ENCODE measurements at places on chromosomes 2 and 18. TPM values are rescaled to one million over a fixed set of nuclear protein-coding genes. Genes with fewer than 3 reads are reported as not detected.

GRCh38 chr18:58288921-58289797 lies 245.1 kb downstream of the NEDD4L start:
- peaks cover 38% of the 10 kb centered on the region for H3K4me1 ChIP-seq
- no peaks in the 10 kb centered on the region for H3K27me3 ChIP-seq
- peak overlapping the region; percentile 44 for H3K27ac ChIP-seq
- no peak for DNase-seq
- H3K36me3 ChIP-seq = no peaks in the 10 kb centered on the region
- H3K4me3 ChIP-seq = 0 out of 2 replicates have a peak overlapping the region, but pooled peaks have one; percentile 9

DNA sequence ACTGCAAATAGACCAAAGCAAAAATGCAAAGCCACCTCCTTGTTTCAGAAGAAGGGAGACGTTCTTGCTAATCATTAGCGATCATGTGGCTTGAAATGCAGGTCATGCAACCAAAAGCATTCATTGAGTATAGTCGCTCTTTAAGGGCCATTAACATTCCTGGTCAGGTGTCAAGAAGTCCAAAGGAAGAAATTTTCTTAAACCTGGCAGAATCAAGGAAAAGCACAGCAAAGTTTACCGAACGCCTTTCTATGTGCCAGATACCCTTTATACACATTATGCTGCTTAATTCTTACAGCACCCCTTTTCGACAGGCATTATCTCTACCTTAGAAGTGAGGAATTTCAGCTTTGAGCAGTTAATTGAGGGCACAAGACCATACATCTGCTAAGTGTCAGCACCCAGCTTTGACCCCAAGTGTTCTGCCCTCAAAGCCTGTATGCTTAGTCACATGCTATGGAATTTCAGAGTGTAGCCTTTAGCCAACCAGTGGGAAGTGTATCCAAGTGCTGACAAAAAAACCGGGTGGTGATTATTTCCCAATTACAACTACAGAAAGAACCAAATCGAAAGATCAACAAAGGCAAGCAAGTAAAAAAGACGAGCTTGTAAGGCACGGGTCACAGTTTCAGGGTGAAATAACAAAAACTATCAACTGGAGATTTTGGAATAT lies 70.8 kb downstream of the EPHA4 start:
- DNase-seq = no peak
- H3K4me1 ChIP-seq = no peaks in the 10 kb centered on the region
- H3K27ac ChIP-seq = no peak overlapping the region
- no peaks in the 10 kb centered on the region for H3K27me3 ChIP-seq

GRCh38 chr2:14219306-14219705 lies 413.2 kb upstream of the LRATD1 start:
- no peak overlapping the region for H3K27ac ChIP-seq
- H3K4me1 ChIP-seq = no peaks in the 10 kb centered on the region
- H3K36me3 ChIP-seq = no peaks in the 10 kb centered on the region
- H3K4me3 ChIP-seq = no peak overlapping the region
- no peak for DNase-seq

- no peak for DNase-seq
- no peaks in the 10 kb centered on the region for H3K4me1 ChIP-seq
- no peaks in the 10 kb centered on the region for H3K27me3 ChIP-seq
- H3K27ac ChIP-seq = no peak overlapping the region
- H3K36me3 ChIP-seq = no peaks in the 10 kb centered on the region
- no peak overlapping the region for H3K4me3 ChIP-seq
Measured at GRCh38 chr18:58661423-58661822, 9.8 kb upstream of the MALT1 start.

The TUBA3D gene
- not detected for total RNA-seq

DNA sequence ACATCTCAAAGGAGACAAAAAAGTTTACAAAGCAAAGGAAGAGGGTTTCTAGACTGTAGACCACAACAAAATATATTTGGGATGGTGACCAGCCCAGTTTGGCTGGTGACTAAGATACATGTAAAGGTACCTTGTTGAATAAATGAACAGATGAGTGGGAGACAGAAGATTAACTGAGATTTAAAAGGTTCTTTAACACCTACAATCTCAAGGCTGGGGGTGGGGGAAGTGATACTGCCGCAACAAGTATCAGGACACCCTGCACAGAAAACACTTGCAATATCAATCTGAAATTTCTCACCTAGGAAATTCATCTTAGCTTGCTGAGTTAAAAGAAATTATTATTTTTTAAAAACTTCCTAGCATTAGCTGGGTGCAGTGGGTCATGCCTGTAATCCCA lies 8.3 kb downstream of the RNF149 start:
- no peak overlapping the region for H3K27ac ChIP-seq
- H3K27me3 ChIP-seq = no peaks in the 10 kb centered on the region
- peaks cover 2% of the 10 kb centered on the region for H3K4me1 ChIP-seq
- DNase-seq = no peak
- H3K4me3 ChIP-seq = no peak overlapping the region
- H3K36me3 ChIP-seq = no peaks in the 10 kb centered on the region

GRCh38 chr2:1192121-1192520 lies 221.1 kb upstream of the TPO start:
- H3K4me1 ChIP-seq = no peaks in the 10 kb centered on the region
- no peak for DNase-seq
- H3K4me3 ChIP-seq = no peak overlapping the region
- H3K27me3 ChIP-seq = no peaks in the 10 kb centered on the region

GRCh38 chr18:73461780-73462059 lies 593.9 kb upstream of the NETO1 start:
- H3K4me1 ChIP-seq = no peaks in the 10 kb centered on the region
- no peak overlapping the region for H3K4me3 ChIP-seq
- no peak overlapping the region for H3K27ac ChIP-seq
- no peaks in the 10 kb centered on the region for H3K27me3 ChIP-seq
- no peak for DNase-seq

DNA sequence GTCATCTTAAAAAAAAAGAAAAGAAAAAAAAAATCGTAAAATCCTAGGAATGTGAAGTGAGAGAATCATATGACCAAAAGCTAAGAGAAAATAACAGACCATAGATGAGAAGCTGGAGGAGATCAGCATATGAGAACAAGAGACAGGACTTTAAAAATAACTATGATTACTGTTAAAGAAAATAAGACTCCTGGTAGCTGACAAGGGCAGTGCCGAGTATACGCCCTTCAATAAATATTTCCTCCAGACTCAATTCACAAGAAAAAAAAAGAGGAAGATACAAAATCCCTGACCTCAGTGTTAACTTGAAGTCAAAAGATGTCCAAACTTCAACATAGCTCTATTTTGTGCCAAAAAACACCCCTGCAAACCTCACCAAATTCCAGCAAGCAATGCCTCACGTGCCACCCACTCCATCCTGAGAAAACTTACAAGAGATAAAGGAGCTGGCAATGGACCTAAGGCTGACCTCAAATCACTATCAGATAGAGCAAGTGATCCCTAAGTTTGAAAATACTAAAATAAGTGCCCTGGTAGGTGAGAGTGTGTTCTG lies 817.2 kb downstream of the SOCS6 start:
- no peak for DNase-seq
- H3K27me3 ChIP-seq = no peaks in the 10 kb centered on the region
- no peaks in the 10 kb centered on the region for H3K36me3 ChIP-seq
- no peak overlapping the region for H3K27ac ChIP-seq
- H3K4me3 ChIP-seq = no peak overlapping the region

The TMEM200C gene
- 0.10 TPM for total RNA-seq

- no peaks in the 10 kb centered on the region for H3K27me3 ChIP-seq
- H3K36me3 ChIP-seq = no peaks in the 10 kb centered on the region
- H3K27ac ChIP-seq = no peak overlapping the region
- no peaks in the 10 kb centered on the region for H3K4me1 ChIP-seq
- DNase-seq = no peak
Measured at GRCh38 chr18:50819027-50819727, 639 bp downstream of the MRO start.

DNA sequence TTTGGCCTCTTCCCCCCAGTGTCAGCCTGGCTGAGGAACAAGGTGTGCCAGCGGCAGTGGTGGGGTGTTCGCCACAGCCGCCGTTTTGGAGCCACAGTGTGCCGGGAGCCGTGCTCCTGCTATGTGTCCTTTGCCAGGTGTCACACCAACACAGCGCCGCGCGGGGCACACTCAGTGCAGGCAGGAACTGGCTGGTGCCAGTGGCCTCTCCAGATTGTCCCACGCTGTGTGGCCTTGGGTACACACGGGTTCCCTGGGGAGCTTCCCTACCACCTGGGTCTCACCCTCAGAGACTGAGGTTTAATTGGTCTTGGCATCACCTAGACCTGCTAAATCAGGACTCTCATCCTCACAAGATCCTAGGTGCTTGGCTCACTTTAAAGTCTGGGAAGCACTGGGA lies 171.6 kb downstream of the LDLRAD4 start:
- H3K27me3 ChIP-seq = peaks cover 15% of the 10 kb centered on the region
- no peak for DNase-seq
- H3K27ac ChIP-seq = no peak overlapping the region
- no peaks in the 10 kb centered on the region for H3K4me1 ChIP-seq

GRCh38 chr2:122795763-122796162 lies 1040.3 kb downstream of the TSN start:
- no peak for DNase-seq
- no peaks in the 10 kb centered on the region for H3K4me1 ChIP-seq
- H3K36me3 ChIP-seq = no peaks in the 10 kb centered on the region
- H3K4me3 ChIP-seq = no peak overlapping the region
- no peaks in the 10 kb centered on the region for H3K27me3 ChIP-seq

The GYPC gene
- total RNA-seq = 0.57 TPM

DNA sequence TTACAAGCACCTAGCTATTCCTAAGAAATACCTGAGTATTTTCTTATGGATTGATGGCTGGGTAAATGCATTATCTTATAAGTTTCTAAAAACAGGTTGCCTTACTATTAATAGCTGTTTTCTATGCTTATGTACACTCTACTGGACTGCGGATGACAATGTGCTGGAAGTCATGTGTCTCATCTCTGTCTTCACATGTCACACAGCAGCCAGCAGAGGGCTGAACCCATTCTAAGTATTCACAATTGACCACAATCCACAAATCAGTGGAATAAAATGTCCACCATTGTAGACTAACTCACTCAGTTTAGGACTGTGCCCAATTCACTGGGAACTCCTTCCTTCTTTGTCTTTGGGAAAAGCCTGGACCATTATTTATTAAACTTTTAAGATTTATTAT lies 371.2 kb downstream of the INSIG2 start:
- H3K4me3 ChIP-seq = no peak overlapping the region
- no peaks in the 10 kb centered on the region for H3K4me1 ChIP-seq
- no peaks in the 10 kb centered on the region for H3K27me3 ChIP-seq
- DNase-seq = no peak
- no peak overlapping the region for H3K27ac ChIP-seq

The ANKZF1 gene
- 36.2 TPM for total RNA-seq

The CRACDL gene
- 2.4 TPM for total RNA-seq

DNA sequence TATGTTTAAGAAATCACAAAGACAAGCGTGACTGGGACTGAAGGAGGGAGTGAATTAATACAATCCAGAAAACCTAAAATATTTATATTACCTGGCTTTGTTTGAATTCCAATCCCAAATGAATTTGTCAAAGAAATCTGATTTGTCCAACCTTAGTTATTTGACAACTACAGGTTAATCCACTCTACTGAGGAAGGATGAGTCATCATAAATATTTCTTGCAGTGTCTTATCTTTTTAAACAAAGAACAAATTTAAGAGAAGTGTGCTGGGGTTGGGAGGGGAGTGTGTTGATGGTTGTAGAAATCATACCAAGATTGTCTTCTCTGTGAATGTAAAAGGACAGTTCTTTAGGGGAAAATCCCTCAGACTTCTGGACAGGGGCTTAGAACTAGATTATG lies 1106.3 kb upstream of the SLC39A10 start:
- no peaks in the 10 kb centered on the region for H3K27me3 ChIP-seq
- DNase-seq = no peak
- H3K36me3 ChIP-seq = no peaks in the 10 kb centered on the region
- no peaks in the 10 kb centered on the region for H3K4me1 ChIP-seq

- H3K27me3 ChIP-seq = no peaks in the 10 kb centered on the region
- H3K27ac ChIP-seq = no peak overlapping the region
Measured at GRCh38 chr2:4515871-4516761, 812.7 kb downstream of the DCDC2C start.

- DNase-seq = no peak
- H3K27ac ChIP-seq = no peak overlapping the region
- no peaks in the 10 kb centered on the region for H3K4me1 ChIP-seq
- H3K4me3 ChIP-seq = no peak overlapping the region
- no peaks in the 10 kb centered on the region for H3K27me3 ChIP-seq
Measured at GRCh38 chr2:122009561-122009960, 254.1 kb downstream of the TSN start.

DNA sequence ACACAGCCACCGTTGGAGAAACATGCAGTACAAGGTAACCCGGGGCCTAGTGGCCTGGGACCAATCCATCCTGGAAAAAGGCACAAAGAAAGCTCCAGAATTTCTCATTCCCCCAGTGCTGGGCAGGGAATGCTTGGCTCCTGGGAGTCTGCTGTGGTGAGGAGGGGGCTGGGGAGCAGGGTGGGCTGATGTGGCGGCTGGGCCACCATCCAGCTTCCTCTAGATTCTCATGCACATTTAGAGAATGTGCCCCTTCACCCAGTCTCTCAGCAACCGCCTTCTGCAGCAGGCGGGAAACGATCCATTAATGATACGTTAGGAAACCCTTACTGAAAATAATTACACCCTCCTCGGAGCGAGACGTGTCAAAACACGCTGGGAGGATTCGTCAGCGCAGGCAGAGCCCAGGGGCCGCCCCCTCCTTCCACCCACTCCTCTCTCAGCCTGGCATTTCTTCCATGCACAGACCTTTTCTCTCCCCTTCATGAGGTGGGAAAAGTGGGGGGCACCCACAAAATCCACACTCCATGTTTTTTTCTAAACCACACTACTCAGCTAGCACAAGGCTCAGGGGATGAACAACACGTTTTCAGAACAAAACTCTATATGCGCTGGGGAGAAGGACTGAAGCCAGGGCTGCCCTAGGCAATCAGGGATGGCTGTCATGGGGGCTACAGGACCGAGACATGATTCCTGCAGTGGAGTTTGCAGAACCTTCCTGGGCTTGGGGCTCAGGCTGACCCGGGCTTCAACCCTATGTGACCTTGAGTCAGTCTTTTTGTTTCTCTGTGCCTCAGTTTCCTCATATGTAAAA lies 56.1 kb upstream of the SMAD7 start:
- H3K36me3 ChIP-seq = no peaks in the 10 kb centered on the region
- no peak for DNase-seq
- no peaks in the 10 kb centered on the region for H3K27me3 ChIP-seq
- H3K4me3 ChIP-seq = no peak overlapping the region
- no peaks in the 10 kb centered on the region for H3K4me1 ChIP-seq

The SLC35F6 gene
- 67.3 TPM for total RNA-seq

GRCh38 chr2:120223034-120223912 lies at the start of gene TMEM185B:
Gene TMEM185B, minus strand, starts transcription at chr2:120223400. Its CDS starts 424 bp downstream, at chr2:120222976.
- no peaks in the 10 kb centered on the region for H3K27me3 ChIP-seq
- H3K4me1 ChIP-seq = peaks cover 29% of the 10 kb centered on the region
- H3K36me3 ChIP-seq = peaks cover 4% of the 10 kb centered on the region
- no peak for DNase-seq

The FSHR gene
- not detected for total RNA-seq

DNA sequence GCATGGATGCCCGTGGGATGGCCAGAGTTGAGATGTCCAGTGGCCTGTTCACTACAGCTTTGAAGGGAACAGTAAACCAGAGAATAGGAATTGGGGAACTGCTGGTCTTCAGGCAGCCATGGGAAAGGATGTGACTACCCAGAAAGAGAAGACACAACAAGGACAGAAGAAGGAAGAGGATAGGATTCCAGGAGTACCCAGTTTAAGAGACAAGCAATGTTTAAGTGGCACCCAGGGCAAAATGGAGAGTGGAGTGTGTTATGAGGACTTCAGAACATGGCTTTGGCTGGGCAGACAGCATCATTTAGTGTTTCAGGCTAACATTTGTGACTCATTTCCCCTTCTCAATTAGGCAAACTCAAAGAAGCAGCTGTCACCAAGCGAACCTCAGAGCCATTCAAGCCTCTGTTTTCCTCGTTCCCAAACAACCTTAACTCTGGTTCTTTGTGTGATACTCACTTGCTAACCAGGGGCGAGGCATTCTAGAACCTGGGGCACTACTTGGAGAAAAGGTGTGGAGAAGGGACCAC lies 4.0 kb upstream of the FAM124B start:
- no peaks in the 10 kb centered on the region for H3K27me3 ChIP-seq
- no peaks in the 10 kb centered on the region for H3K4me1 ChIP-seq
- H3K27ac ChIP-seq = no peak overlapping the region

All from Panc1 (cell line).